Daoy (cell line): ENCODE measurements at places on chromosomes 2 and 18. TPM values are rescaled to one million over a fixed set of nuclear protein-coding genes. Genes with fewer than 3 reads are reported as not detected.

DNA sequence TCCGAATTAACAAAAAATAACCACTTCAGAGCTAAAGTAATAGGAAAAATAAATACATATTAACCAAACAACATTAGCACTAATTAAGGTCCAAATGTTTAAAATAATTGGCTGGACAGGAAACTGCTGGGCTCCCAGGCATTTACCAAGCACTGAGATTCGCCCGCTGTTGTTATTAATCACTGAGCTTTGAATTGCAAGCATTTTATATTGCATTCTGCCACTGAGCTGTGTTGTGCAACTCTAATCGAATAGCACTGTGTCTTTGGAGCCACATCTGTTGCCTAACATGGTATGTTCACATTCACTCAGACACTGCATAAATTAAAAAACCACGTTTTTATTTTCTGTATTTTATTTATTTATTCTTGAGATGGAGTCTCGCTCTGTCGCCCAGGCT is 88.9 kb downstream of the SOWAHC start:
- no peak for DNase-seq

- no peak for DNase-seq
Measured at GRCh38 chr2:220442012-220442411, 814.6 kb downstream of the SLC4A3 start.

DNA sequence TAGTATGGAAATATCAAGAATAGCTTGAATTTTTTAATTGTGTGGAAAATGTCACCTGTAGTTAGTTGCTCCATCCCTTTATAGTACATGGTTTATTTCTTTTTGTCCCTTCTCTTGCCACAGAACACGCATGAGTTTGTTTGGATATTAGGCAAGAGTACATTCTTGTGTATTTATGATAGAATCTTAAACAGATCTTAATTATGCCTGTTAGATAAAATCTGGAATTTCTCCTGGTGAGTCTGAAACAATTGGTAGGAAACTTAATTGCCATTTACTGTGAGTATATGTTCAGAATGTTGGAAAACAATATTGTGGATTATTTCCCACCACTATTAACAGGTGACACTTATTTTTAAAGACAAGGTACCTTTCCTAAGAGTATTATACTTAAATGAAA is 30.2 kb upstream of the CABYR start:
- DNase-seq, result no peak

- DNase-seq, result no peak
Measured at GRCh38 chr2:224312741-224313140, 89.2 kb downstream of the FAM124B start.

Gene TDRD15
- 5.2 and 6.7 TPM in 2 replicates for total RNA-seq

Gene IL18RAP
- total RNA-seq, result 0.12 TPM in 1 of 2 replicates, not detected in the other

- DNase-seq, result no peak
Measured at GRCh38 chr2:125638345-125638744, 1017.6 kb upstream of the GYPC start.

DNA sequence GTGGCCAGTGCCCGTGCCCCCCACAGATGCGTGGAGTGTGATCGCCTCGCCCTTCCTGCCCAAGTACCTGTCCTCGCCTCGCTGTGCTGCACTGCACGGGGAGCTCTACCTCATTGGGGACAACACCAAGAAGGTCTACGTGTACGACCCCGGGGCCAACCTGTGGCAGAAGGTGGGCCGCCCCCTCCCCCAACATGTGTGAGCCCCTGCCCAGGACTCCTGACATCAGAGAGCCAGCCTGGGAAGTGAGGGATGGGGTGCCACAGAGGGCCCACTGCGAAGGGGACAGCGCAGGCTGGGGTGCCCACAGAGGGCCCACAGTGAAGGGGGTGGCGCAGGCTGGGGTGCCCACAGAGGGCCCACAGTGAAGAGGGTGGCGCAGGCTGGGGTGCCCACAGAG is 9.8 kb upstream of the ERFE start:
- DNase-seq, result no peak

GRCh38 chr2:190456833-190457232 is 48.7 kb downstream of the MFSD6 start:
- no peak for DNase-seq

- no peak for DNase-seq
Measured at GRCh38 chr18:8839281-8839680, 133.9 kb downstream of the MTCL1 start.

GRCh38 chr2:5391362-5391761 is 300.8 kb upstream of the SOX11 start:
- DNase-seq, result no peak

Gene TUBA3E
- total RNA-seq, result 1.0 and 3.5 TPM in 2 replicates

Gene RNF125
- total RNA-seq, result 0.18 and 0.57 TPM in 2 replicates

DNA sequence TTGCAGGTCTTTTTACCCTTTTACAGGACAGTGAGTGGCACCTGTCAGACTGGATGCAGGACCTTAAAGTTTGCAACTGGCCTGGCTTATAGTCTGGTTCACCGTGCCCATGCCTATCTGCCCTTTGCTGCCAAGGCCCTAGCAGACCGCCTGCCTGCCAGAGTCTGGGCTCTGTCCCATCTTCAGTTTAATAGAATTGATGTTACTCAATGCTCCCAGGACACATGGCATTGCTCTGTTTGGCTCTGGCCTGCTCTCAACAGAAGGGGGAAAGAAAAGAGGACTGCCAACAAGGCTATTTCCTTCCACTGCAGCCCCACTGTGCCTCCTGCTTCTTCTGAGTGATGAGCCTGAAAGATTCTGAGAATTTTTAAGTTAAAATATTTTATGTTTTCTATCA is 25.6 kb upstream of the TMEM178A start:
- no peak for DNase-seq

DNA sequence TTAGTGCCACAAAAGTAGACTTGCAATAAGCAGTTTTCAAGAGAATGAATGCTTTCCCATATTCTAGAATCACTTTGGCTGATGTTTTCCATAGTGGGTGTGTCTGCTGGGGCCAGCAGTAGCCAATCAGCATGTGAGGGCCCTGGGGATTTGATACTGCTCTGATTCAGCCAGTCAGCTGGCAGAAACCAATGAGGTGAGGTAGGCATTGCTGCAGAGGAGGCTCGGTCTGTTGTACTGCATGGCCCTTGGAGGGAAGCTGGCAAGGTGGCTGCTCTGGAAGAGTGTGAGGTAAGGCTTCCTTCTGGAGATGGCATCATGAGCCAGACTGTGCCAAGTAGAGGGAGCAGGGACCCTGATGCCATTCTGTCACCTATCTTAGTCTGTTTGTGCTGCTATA is 22.7 kb downstream of the TMEM87B start:
- peak; percentile 13 for DNase-seq

GRCh38 chr2:234411793-234412192 is 85.1 kb downstream of the ARL4C start:
- DNase-seq, result no peak

DNA sequence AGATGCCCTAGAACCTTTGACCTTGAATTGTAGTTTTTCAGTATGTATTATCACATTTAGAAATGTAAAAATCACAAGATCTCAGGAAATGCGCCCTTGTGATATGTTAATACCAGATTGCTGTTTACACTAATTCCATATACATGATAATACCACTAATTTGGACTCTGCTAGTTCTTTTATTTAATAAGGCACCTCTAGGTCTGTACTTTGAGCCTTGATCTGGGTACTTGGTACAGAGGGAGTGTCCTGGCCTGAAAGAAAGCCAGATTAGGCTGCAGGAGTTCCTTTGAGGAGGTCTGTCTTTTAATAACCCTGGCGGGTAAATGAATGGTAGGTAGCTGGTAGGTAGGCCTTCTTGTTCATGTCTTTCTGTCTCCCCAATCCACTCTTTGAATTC is 26.3 kb downstream of the PLEKHA3 start:
- DNase-seq, result no peak

- DNase-seq, result no peak
Measured at GRCh38 chr2:193469251-193469650, 1274.5 kb upstream of the TMEFF2 start.

DNA sequence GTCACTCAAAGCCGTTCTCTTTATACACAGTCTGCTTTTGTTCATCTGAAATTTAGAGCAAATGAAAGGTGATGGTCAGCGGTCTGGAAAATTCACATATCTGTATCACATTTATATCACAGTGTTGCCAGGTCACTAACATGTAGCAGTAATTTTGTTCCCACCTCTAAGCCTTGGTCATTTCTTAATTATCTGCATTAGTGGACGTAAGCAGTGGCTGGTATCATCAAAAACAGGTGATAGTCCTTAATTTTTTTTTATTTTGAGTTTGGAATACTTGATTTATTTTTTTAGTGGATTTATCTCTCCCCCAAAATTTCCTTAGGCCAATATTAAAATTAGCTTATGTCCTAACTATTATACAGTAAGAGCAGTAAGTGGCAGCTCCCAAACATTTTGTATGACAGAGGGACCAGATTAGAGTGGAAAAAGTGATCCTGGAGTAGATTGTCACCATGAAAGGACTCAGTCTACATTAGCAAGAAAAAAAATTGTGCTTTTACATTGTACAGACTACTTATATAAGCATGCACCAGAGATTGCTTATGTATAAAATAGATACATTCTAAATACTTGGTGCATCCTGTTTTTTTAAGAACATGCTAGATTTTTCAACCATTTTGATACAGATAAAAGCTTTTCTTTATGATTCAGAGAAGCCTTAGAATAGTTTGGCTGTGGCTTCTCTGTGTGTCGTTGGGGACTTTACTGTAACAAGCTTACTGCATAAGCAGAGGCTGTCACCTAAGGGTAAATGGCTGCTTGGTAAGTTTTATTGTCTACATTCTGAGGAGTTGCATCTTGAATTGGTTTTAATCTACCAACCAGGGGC is 65.0 kb downstream of the MAPRE2 start:
- no peak for DNase-seq

Gene HOXD10
- 14.8 and 18.6 TPM in 2 replicates for total RNA-seq

DNA sequence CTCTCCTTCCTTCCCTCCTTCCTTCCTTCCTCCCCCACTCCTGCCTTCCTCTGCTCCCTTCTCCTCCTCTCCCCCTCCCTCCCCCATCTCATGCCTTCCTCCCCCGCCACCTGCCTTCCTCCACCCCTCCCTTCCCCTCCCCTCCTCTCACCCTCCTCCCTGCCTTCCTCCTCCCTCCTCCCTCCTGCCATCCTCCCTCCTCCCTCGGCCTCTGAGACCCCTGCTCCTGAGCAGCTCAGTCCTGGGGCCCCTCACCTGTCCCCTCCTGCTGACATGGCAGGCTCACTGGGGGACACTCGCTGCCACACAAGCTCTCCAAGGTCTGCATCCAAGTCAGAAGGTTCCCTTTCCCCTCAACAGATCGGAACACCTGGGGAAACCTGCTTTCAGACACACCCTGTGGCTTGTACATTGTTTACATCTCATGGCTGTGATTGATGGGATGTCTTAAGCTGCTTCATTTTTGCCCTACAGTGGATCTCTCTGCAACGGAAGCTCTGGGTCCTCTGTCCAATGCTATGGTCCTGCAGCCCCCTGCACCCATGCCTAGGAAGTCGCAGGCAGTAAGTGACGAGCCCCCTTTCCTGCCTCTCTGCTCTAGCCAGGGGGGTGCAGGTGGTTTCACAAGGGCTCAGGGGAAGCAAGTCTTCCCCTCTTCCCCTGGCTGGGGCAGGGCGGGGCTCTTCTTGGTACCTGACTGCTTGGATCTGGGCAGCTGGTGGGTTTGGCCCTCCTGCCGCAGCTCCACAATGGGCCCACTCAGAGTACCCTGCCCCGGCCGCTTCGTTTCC is 22.9 kb downstream of the ITGB1BP1 start:
- DNase-seq, result no peak

- DNase-seq, result no peak
Measured at GRCh38 chr2:19989342-19989666, 601 bp downstream of the WDR35 start.

DNA sequence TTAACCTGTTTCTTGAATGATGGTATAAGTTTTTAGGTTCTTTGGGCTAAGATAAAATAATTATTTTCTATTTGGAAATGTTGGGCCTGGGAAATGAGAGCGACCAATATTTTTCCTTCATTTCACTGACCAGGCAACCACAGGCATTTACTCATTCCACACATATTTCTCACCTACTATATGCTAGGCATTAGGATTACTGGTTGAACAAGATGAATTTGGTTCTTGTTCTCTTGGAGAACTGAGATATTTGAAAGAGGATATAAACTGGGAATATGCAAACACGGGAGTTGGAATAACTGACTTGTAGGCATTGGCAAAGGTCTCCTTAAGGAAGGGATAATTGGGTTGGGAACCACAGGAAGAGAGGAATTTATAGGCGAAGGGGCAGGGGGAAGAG is 3.9 kb upstream of the MYL1 start:
- no peak for DNase-seq
